ENCODE measurements at places on chromosomes 2 and 18. TPM values are rescaled to one million over a fixed set of nuclear protein-coding genes. Genes with fewer than 3 reads are reported as not detected.

UGT1A4 gene
- total RNA-seq = 0.07 TPM

MOCOS gene
- 2.7 TPM for total RNA-seq

MAP3K19 gene
- not detected for total RNA-seq

SLC4A3 gene
- total RNA-seq = 2.9 TPM

FSHR gene
- total RNA-seq = not detected

Data from A549 treated with dexamethasone at 1 μM for 4 hours (cell line).